ENCODE measurements at places on chromosomes 4 and X.

DNA sequence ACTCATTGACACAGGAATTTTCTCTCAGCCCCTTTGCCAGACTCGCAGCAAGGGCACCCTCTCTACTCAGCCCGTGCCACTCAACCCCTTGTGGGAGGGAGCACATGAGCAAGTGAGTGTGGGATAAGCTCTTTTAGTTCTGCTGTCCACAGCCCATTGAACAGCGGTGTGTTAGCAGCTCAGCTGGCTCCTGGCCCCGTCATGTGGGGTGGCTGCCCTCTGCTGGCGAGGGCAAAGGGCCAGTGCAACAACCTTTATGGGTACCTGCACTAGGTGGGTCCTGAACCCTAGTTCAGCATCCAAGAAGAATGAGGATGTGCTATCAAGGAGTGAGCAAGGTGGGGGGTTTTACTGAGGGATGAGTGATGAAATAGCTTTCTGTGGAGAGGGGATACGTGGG is 85.0 kb upstream of the ZNF81 start:
- DNase-seq: peak; percentile 44

DNA sequence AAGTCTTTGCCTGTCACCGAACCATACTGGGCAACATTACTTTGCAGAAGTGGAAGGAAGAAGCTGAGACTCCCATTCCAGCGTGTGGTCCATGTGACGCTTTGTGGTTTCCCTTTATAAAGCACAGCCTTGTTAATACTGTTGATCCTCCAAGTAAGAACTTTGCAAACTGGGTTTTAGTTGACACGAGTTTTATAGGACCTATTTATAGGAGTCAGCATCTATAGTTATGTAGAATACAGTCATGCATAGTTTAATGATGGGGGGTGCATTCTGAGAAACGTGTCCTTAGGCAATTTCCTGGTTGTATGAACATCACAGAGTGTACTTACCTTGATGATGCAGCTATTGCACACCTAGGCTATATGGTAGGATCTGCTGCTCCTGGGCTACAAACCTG is 1879.4 kb upstream of the TENM3 start:
- no peak for DNase-seq

GRCh38 chr4:11111370-11111769 is 317.3 kb downstream of the HS3ST1 start:
- no peak for DNase-seq

DNA sequence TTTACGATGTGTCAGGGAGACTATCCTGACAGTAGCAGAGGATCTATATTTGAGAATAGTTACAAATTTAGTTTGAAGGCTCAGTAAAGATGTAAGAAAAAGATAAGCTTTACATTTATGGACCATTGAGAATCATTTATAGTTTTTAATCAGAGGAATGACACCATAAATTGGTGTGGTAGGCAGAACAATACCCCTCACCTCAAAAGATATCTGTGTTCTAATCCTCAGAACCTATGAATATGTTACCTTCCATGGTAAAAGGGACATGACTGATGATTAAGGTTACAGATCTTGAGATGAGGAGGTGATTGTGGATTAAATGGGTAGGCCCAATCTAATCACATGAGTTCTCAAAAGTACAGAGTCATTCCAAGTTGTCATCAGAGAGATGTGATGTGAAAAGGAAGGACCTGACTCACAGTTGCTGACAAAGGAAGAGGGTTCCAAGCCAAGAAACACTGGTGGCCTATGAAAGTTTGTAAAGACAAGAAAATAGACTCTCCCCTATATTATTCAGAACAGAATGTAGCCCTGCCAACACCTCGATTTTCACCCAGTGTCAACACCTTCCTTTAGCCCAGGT is 27.0 kb downstream of the EREG start:
- DNase-seq: peak; percentile 38

DNA sequence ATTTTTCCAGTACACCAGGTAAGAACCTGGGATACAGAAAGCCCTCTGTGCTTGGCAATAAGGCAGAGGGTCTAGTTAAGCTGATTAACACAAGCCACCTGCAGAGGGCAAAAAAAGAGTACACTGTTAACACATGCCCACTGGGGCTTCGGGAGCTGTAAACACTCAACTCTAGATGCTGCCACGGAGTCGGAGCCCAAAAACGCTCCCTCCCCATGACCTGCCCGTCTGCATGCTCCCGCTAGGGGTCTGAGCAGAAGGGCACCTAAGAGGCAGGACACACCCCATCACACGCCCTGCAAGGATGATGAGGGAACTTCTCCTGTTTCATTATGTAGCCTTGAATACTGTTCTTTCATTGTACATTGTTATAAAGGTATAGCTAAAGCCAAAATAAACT is 715.6 kb upstream of the AADAT start:
- no peak for DNase-seq

GRCh38 chr4:95764961-95765360 is 74.9 kb upstream of the PDHA2 start:
- DNase-seq: no peak

DNA sequence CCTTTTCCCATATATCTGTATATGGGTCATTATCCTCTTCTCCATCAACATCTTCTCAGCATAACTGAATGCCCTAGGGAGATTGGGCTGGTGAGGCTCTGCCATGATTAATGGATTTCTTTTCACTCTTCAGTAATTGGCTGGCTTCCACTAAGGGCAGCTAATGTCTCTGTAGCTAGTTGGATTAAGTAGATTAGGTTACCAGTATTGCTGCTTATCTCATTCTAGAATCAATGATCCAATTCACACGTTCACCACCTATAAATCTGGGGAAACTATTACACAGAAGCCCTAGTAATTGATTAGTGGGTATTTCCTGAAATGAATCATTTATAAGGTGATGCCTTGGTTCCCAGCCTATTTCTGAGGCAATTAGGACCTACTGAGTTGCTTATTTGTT is 94.8 kb downstream of the KDR start:
- DNase-seq: no peak

DNA sequence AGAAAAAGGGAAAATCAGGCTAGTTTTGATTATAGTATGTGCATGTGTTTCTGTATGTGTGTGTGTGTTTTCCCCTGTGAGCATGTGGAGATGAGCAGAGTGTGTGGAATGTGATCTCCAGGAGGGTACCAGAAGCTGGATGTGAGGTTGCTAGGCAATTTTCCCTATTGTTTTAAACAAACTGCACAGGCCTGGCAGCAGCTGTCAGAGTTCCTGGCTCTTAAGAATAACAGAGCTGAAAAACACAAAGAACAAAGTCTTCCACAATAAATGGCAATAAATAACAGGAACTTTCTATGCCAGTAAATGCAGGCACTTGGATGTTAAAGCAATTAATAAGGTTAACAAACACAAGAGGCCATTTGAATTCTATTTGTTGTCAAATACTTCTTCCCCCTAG is 344.6 kb upstream of the CTSO start:
- DNase-seq: no peak

GRCh38 chr4:137238456-137239162 is 293.7 kb downstream of the PCDH18 start:
- DNase-seq: no peak

GRCh38 chr4:54423066-54423465 is 194.0 kb downstream of the PDGFRA start:
- DNase-seq: no peak

DNA sequence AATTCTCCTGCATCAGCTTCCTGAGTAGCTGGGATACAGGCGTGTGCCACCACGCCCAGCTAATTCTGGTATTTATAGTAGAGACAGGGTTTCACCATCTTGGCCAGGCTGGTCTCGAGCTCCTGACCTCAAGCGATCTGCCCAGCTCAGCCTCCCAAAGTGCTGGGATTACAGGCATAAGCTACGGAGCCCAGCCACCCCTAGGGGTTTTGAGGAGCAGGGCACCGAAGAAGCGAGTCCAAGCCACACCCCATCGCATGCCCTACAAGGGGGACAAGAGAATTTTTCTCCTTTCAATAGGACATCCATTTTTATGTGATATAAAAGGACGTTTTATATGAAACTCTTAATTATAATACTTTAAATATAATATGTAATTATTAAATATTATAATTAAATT is 13.9 kb upstream of the KLF3 start:
- DNase-seq: no peak

DNA sequence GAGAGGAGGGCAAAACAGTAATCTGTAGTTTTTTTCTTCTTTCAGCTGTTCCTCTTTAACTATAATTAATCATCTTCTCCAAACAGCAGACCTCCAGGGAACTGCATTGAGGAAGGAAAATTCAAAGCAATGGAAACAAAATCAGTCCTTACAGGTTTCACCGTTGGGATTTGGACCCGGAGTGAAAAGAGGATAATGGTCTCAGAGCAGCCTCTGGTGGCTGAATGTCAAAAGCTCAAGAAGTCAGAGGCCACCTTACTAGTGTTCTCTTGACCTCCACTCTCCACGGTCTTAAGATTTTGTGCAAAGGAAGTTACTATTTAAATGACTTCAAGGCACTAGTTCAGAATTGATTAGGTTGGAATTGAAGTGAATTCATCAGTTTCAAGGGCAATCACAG is 16.0 kb upstream of the MID1 start:
- DNase-seq: peak; percentile 12

DNA sequence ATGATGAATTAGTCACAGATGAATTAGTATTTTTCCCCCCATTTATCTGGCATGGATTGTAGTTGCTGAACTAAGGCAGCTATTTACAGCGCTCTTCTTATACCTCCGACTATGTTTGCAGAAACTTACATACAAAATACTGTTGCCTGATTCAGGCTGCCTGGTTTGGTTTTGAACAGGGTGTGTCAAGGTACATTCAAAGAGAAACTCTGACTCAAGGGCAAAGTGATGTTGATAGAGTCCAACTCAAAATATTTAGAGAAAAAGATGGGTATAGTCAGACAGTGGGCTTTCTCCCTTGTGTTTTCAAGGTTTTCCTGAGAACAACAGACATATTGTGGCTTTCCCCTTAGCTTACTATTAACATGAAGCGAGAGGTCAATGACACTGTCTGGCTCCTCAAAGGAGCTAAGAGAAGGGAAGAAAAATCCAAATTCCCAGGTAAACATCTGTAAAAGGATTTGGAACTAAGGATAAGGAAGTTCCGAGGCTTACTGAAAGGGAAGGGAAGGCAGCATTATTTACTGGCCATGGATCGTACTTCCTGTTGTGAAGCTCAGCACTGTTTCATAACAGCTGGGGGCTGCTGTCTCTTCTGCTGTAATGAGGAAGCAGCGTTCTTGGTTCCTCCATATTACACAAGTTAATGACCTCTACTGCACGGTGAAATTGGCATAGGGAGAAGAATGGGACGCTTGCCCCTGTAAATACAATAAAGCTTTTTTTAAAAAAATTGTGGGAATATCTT is 30.9 kb downstream of the FAM9C start:
- DNase-seq: peak; percentile 84

GRCh38 chrX:38465686-38466085 is 95.7 kb upstream of the TSPAN7 start:
- no peak for DNase-seq

- DNase-seq: no peak
These were observed 3.7 kb upstream of the NR3C2 start for GRCh38 chr4:148445860-148446330.

DNA sequence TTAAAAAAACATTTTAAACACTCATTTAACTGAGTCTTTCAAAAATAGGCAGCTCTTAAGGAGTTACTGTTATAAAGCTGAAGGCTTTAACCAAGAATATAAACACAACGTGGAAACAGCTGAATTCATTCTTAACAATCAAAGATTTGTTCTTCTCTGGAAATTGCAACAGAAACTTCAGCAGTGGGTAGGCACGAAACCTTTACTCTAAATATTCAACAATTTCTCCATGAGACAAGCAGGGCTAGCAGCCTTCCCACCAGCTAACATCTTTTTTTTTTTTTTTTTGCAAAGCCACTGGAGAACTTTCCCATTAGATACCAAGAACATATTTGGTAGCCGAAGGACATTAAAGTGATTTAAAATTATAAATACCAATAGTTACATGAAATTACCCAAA is 78.2 kb upstream of the PRSS48 start:
- DNase-seq: no peak

DNA sequence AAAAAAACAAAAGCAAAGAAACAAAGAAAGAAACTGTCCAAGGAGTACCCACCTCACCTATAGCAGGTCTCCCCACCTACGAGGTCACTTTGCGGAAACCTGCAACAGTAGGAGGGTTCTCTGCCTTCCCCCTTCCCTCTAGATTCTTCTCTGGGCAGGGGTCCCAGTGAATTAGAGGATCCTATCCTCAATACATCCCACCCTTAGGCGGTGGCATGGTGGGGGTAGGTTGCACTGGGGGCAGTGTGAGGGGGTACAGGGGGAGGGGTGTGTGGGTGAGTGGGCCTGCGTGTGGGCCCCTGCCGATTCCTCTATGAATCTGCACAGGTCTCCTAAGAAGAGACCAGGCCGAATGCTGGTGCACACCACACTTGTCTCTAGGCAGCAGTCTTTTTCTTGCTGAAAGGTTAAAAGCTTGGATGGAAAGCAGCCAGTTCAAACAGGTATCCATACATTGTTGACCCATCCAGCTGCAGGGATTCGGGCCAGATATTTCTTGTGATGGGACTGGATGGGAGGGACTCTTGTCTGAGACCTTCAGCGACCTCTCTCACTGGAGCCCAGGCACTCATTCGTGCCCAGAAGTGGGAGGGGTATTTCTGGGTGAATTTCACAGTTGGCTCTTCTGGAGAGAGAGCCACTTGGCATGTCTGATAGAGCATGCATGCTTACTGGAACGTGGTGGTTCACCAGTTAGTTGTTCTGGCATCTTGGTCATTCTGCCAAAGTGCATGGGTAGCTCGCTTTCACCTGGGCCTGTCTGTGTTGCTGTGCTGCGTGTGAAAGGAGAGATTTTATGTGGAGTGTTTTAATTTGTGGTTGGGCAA is 65.6 kb downstream of the NBDY start:
- DNase-seq: no peak

GRCh38 chrX:3445806-3446490 is 99.5 kb upstream of the MXRA5 start:
- DNase-seq: no peak

- no peak for DNase-seq
These were observed 106.5 kb upstream of the FAM9A start for GRCh38 chrX:8907688-8908087.

DNA sequence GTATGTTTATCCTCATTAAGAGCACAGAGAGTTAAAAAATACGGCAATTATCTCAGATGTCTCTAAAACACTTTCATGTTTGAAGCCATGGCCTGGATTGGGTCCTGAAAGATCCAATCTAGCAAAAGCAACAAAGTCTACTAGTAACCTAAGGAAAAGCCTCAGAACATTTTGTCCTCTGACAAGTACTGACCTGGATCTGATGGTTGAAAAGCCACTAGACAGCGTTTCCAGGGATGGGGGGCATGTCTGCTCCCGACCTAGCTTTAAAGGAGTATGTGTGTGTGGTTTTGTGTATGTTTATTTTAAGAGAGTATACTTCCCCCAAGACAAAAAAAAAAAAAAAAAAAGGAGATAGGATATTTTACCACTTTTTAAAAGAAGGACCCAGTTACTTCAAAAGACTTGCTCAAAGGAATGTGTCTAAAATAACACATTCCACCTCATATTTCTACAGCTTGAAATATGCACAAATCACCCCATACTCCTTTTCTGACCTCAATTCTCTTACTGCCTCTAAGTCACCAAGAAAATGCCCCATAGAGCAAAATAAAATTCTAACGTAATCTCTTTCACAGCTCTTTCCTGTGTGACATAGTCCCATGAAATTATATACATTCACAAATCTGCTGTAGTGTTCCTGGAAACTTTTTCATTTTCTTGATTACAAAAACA is 189.0 kb upstream of the TTC29 start:
- no peak for DNase-seq

- DNase-seq: no peak
These were observed 1.9 kb downstream of the CHRNA9 start for GRCh38 chr4:40337051-40337450.
